ENCODE measurements at places on chromosomes 6 and 20. TPM values are rescaled to one million over a fixed set of nuclear protein-coding genes. Genes with fewer than 3 reads are reported as not detected.

DNA sequence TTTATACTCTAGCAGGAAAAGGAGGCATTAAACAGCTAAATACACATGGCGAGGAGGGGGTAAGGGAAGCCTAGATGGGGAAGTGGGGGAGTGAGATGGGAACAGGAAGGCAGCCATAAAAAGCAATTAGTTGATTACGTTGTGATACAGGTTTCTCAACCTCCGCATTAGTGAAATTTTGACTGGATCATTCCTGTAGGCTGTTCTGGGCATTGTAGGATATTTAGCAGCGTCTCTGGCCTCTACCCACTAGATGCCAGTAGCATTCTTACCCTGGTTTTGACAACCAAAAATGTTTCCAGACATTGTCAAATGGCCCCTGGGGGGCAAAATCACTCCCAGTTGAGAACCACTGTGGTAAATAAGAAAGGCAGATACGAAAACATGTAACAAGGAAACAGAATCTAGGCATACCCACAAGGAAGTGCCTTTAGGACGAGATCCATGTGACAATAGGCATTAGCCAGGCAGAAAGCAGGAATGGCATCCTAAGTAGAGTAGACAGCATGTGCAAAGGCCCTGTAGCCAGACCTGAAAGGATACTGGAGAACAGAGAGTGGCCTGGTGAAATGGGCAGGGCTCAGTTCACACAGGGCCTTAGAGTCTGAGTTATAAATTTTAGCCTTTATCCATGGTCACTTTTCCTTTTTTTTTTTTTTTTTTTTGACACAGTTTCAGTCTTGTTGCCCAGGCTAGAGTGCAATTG is 25.8 kb upstream of the PTPN1 start:
- DNase-seq, result no peak

The IL20RA gene
- total RNA-seq, result 4.4 TPM

- DNase-seq, result no peak
Observed at GRCh38 chr6:24933266-24933665, 2.5 kb downstream of the RIPOR2 start.

The GATA5 gene
- total RNA-seq, result 6.6 TPM

The BIRC7 gene
- not detected for total RNA-seq

- no peak for DNase-seq
Observed at GRCh38 chr20:47993035-47993755, 207.9 kb upstream of the SULF2 start.

- no peak for DNase-seq
Observed at GRCh38 chr20:52004018-52004417, 187.6 kb downstream of the ZFP64 start.

DNA sequence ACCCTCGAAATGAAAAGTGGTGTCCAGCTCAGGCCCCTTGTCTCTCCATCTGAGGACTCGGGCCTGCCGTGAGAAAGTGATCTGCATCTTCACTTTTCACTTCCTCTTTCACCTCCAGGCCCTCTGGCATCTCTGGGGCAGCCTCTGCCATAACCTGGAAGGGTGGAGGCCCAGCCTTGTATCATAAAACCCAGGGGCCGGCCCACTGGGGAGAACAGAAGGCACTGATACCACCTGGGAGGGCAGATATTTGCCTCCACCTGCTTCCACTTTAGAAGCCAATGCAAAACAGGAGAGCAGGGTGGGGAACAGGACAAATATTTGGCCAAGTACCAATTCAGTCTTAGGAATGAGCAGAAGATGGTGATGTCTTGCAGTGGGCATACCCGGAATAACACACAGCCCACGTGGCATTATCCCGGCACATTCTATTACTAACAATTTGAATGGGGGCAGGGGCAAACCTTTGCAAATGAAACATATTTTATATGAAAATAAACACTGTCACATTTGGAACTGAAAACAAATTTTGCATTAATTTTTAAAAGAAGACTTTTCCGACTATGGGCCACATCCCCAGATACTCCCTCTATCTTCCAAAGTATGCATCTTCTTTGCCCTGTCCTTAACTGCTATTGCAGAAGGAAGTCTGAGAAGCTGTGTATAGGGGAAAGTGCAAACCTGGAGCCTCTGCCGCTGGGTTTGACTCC is 69.2 kb upstream of the TBC1D7 start:
- no peak for DNase-seq

DNA sequence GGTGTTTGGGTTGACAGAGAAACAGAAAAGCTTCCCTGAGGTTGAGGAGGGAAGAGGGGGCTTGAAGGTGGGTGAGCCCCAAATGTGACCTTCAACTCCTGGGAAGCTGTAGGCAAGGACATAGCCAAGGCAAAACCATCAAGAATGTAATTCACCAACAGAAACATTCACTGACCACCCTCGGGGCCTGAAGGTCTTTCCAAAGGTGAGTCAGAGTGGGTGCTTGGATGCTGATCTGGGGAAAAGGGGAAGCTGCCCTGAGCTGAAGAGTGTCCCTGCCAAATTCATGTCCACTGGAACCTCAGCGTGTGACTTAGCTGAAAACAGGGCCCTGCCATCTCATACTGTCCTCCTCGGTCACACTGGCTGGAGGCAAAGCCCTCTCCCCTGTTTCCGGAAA is 234.2 kb upstream of the SULF2 start:
- no peak for DNase-seq

The RIPPLY2 gene
- 0.26 TPM for total RNA-seq

The CFB gene
- total RNA-seq, result 6.5 TPM

The FABP7 gene
- 0.63 TPM for total RNA-seq

The HCRTR2 gene
- total RNA-seq, result 0.16 TPM

GRCh38 chr20:47502271-47503239 is 868 bp downstream of the NCOA3 start:
- no peak for DNase-seq

GRCh38 chr6:138891255-138891986 is 95.5 kb downstream of the ECT2L start:
- no peak for DNase-seq

The NFATC2 gene
- total RNA-seq, result 8.8 TPM

The ULBP3 gene
- total RNA-seq, result 3.4 TPM

GRCh38 chr6:161261325-161261724 is 12.5 kb downstream of the AGPAT4 start:
- DNase-seq, result no peak

All from urinary bladder (tissue), 4 donors.